ENCODE measurements at places on chromosomes 2 and 18. TPM values are rescaled to one million over a fixed set of nuclear protein-coding genes. Genes with fewer than 3 reads are reported as not detected.

KLHL29 gene
- polyA plus RNA-seq = 19.4 TPM

TIGD1 gene
- polyA plus RNA-seq = 10.8 TPM

SGO2 gene
- 6.8 TPM for polyA plus RNA-seq

WNT6 gene
- 1.7 TPM for polyA plus RNA-seq

CHRND gene
- polyA plus RNA-seq = 0.74 TPM

GPATCH11 gene
- polyA plus RNA-seq = 22.0 TPM

DNAJC27 gene
- polyA plus RNA-seq = 12.3 TPM

MAP3K19 gene
- polyA plus RNA-seq = 8.9 TPM

GALNT14 gene
- polyA plus RNA-seq = 24.0 TPM

Measured in spinal cord (tissue), 10 donors.